ENCODE measurements at places on chromosomes 6 and 20.

- peak within 1 kb of the TSS; percentile 80 for H3K27ac ChIP-seq
- no peaks in the 10 kb centered on the region for H3K27me3 ChIP-seq
- H3K4me3 ChIP-seq = peak within 1 kb of the TSS; percentile 82
- H3K36me3 ChIP-seq = peaks cover 36% of the 10 kb centered on the region
- H3K4me1 ChIP-seq = peaks cover 28% of the 10 kb centered on the region
Measured at GRCh38 chr20:62386383-62387218, at the start of gene RPS21. RPS21 (plus strand) TSS chr20:62387103; CDS start chr20:62387339, 236 bp downstream.

DNA sequence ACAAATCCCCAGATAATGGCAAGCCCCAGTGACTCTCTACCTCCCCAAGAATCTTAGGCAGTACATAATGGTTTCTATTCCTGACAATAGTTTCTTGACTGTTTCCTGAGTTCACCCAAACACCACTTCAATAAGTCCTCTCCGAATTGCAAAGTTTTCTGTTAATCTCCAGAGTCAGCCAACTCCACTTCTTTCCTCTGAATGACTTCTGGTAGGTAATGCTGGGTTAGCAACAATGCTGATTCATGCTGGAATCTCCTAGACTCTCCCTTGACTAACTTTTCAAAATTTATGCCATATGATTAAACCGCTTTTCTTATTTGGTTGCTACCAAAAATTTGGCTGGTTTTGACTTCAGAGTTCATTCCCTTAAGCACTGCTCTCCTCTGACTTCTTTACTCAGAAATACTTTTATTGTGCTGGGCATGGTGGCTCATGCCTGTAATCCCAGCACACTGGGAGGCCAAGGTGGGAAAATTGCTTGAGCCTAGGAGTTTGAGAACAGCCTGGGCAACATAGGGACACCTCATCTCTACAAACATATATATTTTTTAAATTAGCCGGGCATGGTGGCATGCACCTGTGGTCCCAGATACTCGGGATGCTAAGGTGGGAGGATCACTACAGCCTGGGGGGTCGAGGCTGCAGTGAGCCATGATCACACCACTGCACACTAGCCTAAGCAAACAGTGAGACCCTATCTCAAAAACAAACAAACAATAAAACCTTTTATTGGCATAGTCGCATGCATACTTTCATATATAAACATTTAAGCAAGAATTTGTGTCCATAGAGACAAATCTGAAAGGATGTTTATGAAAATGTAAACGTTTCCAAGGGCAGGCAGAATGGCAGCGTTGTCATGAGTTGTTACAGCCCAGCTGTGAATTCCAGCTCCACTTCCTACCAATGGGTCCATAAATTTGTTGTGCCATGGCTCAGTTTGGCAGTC is 249.3 kb upstream of the PLN start:
- no peaks in the 10 kb centered on the region for H3K4me1 ChIP-seq
- no peak for DNase-seq
- no peak overlapping the region for H3K4me3 ChIP-seq
- no peak overlapping the region for H3K27ac ChIP-seq

- peaks cover 32% of the 10 kb centered on the region for H3K4me1 ChIP-seq
- no peak overlapping the region for H3K4me3 ChIP-seq
- no peaks in the 10 kb centered on the region for H3K27me3 ChIP-seq
- H3K27ac ChIP-seq = no peak overlapping the region
- no peaks in the 10 kb centered on the region for H3K36me3 ChIP-seq
Measured at GRCh38 chr6:4808396-4808795, 32.2 kb downstream of the CDYL start.

DNA sequence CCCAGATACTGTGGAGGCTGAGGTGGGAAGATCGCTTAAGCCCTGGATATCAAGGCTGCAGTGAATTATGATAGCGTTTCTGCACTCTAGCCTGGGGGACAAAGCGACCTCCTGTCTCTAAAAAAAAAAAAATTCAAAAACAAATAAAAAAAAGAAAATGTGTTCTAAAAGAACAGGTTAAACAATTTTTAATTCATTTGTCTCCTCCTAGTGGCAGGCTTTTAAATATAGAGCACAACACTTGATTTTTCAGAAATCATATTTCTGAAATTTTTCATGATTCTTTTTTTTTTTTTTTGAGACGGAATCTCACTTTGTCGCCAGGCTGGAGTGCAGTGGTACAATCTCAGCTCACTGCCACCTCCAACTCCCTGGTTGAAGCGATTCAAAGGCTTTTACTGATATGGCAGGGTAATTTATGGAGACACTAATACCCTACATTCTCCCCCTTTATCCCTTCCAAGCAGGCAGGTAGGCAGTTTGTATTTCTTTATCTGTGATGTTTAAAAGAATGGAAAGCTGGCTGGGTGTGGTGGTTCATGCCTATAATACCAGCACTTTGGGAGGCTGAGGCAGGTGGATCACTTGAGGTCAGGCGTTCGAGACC is 8.7 kb upstream of the GTF3C6 start:
- DNase-seq = no peak
- H3K4me3 ChIP-seq = no peak overlapping the region
- peak overlapping the region; percentile 46 for H3K27ac ChIP-seq
- H3K4me1 ChIP-seq = no peaks in the 10 kb centered on the region

- H3K36me3 ChIP-seq = peaks cover 62% of the 10 kb centered on the region
- H3K27me3 ChIP-seq = no peaks in the 10 kb centered on the region
- no peak overlapping the region for H3K27ac ChIP-seq
- no peak overlapping the region for H3K4me3 ChIP-seq
- no peak for DNase-seq
Measured at GRCh38 chr20:41462372-41463161, 95.9 kb upstream of the EMILIN3 start.

- no peaks in the 10 kb centered on the region for H3K4me1 ChIP-seq
- no peak overlapping the region for H3K27ac ChIP-seq
- H3K36me3 ChIP-seq = no peaks in the 10 kb centered on the region
- no peak overlapping the region for H3K4me3 ChIP-seq
- H3K27me3 ChIP-seq = no peaks in the 10 kb centered on the region
- DNase-seq = no peak
Measured at GRCh38 chr6:4964675-4965561, 38.9 kb downstream of the RPP40 start.

DNA sequence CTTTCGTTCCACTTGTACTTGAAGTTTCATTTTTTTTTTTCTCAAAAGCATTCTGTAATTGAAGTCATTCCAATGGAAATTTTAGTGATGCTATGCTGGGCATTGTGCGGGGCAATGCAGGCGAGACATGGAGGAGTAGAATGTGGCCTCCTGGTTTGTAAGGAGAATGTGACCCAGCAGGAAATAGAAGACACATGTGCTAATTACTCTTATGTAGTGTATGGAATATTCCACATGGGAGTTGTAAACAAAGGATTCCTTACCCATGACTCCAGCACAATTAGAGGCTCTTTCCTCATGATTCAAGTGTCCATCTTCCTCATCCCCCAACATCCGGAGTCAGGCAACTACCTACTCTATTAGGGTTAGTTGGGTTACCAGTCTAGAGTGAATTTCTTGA is 14.9 kb upstream of the RFPL4B start:
- H3K27me3 ChIP-seq = no peaks in the 10 kb centered on the region
- no peak for DNase-seq
- H3K4me3 ChIP-seq = no peak overlapping the region
- H3K4me1 ChIP-seq = no peaks in the 10 kb centered on the region
- no peak overlapping the region for H3K27ac ChIP-seq

DNA sequence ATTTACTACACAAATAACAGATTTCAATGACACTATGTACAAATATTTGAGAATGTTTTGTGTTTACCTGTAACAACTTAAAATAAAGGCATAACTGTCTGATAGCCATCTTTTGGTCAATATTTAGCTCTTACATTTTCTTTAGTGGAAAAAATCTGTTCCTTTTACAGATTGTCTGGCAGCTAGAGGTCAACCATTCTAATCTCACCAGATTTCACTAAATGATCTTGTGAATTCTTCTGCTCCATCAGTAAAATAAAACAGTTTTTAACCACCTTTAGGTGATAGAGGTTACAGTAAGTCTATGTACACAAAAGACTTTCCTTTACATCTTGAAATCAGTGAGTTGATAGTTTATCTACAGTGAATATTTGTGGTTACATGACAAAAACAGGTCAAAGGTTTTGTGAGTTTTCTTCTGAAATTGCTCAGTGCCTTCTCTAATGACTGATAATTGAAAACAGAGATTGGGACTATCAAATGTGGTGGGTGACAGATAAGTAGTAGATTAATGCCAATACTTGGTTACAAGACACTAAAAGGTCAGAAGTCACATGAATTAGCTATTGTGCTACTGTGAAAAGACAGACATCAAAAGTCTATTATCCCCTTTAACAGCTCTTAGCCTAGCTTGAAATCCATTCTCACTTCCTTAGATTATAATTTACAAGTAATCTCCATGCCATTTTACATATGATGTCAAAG is 47.4 kb downstream of the BMP5 start:
- H3K4me1 ChIP-seq = no peaks in the 10 kb centered on the region
- H3K36me3 ChIP-seq = no peaks in the 10 kb centered on the region
- no peak for DNase-seq
- H3K27ac ChIP-seq = no peak overlapping the region
- no peak overlapping the region for H3K4me3 ChIP-seq

GRCh38 chr6:42224222-42225028 is 6.8 kb upstream of the MRPS10 start:
- no peaks in the 10 kb centered on the region for H3K36me3 ChIP-seq
- H3K27ac ChIP-seq = no peak overlapping the region
- no peak overlapping the region for H3K4me3 ChIP-seq

DNA sequence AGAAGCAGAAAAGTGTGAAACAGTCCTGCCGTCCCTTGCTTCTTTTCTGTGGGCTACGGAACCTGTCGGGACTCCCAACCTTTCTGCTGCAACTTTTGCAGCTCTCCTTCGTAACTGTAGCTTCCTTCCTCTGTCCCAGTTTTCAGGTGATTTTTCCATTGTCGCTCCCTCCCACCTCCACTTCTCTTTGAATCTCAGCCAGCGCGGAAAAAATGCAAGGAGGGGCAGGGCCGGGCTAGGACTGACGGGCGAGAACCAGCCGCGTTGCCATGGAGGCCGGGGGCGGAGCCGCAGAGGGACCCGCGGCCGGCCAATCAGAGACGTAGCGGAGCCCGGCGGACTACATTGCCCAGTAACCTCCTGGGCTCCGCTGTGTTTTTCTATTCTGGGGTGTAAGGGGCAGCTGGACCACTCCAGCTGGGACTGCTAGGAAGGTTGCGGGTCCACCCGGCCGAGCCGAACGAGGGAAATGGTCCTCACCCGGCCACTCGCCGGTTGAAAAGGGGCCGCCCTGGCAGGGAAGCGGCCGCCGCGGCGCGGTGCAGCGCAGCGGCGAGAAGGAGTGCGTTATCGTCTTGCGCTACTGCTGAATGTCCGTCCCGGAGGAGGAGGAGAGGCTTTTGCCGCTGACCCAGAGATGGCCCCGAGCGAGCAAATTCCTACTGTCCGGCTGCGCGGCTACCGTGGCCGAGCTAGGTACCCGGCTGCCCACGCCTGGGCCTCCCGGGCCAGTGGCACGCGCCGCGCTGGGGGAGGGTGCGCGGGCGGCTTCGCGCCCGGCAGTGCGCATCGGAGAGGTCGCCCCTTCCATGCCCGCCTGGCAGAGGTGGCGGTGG is at the start of the genes CYP39A1 and SLC25A27:
Gene CYP39A1 (minus strand): TSS at position 216 of the 836 bp plus-strand sequence. CDS start 236 bp downstream, outside the sequence.
Gene SLC25A27 (plus strand): TSS at position 373 of the 836 bp plus-strand sequence. CDS start 218 bp downstream, at position 591.
- DNase-seq = peak; percentile 88
- peaks cover 32% of the 10 kb centered on the region for H3K4me1 ChIP-seq
- H3K27ac ChIP-seq = peak within 1 kb of the TSS; percentile 77
- no peaks in the 10 kb centered on the region for H3K27me3 ChIP-seq

GRCh38 chr6:138830248-138830647 is 34.4 kb downstream of the ECT2L start:
- no peak overlapping the region for H3K4me3 ChIP-seq
- H3K4me1 ChIP-seq = no peaks in the 10 kb centered on the region
- no peaks in the 10 kb centered on the region for H3K27me3 ChIP-seq
- no peak for DNase-seq
- H3K27ac ChIP-seq = no peak overlapping the region

- DNase-seq = no peak
- no peaks in the 10 kb centered on the region for H3K27me3 ChIP-seq
- no peak overlapping the region for H3K27ac ChIP-seq
- no peak overlapping the region for H3K4me3 ChIP-seq
Measured at GRCh38 chr20:53786445-53787267, 193.0 kb upstream of the ZNF217 start.

DNA sequence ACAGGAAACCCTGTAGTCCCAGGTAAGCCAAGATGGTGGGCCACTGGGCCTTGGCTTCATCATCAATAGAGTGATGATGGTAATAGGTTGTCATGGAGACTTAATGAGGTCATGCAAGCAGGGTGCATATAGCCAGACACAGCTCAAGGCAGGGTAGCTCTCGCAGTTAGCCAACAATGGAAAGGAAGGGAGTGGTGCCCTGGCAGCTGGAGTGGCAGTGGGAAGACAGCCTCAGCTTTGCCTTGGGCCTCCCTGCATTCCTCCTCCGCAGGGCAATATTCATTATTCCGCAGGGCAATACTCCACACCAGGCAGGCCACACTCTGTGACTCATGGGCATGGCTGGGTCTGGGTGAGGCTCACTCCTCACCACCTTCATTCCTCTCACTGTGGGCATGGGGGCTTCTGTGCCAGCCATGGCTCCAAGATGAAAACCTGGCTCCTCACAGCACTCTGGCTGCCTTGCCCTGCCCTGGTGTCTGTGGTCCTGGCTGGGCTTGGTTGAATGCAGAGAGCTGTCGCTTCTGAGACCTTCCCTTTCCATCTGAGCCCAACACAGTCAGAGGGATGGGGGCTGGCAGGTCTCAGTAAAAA is 163.1 kb upstream of the PMEPA1 start:
- no peak overlapping the region for H3K27ac ChIP-seq
- no peak for DNase-seq
- H3K4me1 ChIP-seq = no peaks in the 10 kb centered on the region
- H3K4me3 ChIP-seq = no peak overlapping the region
- H3K27me3 ChIP-seq = no peaks in the 10 kb centered on the region

GRCh38 chr6:145278163-145278807 is 457.0 kb downstream of the EPM2A start:
- no peaks in the 10 kb centered on the region for H3K4me1 ChIP-seq
- H3K4me3 ChIP-seq = no peak overlapping the region
- no peaks in the 10 kb centered on the region for H3K27me3 ChIP-seq
- H3K36me3 ChIP-seq = no peaks in the 10 kb centered on the region
- no peak for DNase-seq

GRCh38 chr6:159809149-159809548 is 9.1 kb downstream of the PNLDC1 start:
- DNase-seq = no peak
- H3K36me3 ChIP-seq = no peaks in the 10 kb centered on the region
- no peak overlapping the region for H3K27ac ChIP-seq
- no peaks in the 10 kb centered on the region for H3K27me3 ChIP-seq

GRCh38 chr6:111087871-111088667 is 766 bp downstream of the SLC16A10 start:
- H3K4me1 ChIP-seq = no peaks in the 10 kb centered on the region
- H3K4me3 ChIP-seq = peak overlapping the region; percentile 54
- no peak for DNase-seq
- no peak overlapping the region for H3K27ac ChIP-seq

GRCh38 chr20:41895241-41896032 is 277.3 kb upstream of the CHD6 start:
- no peaks in the 10 kb centered on the region for H3K27me3 ChIP-seq
- DNase-seq = no peak
- H3K4me3 ChIP-seq = no peak overlapping the region
- H3K4me1 ChIP-seq = no peaks in the 10 kb centered on the region
- H3K27ac ChIP-seq = no peak overlapping the region

GRCh38 chr6:66556936-66557335 is 849.9 kb upstream of the EYS start:
- H3K27ac ChIP-seq = no peak overlapping the region
- H3K4me3 ChIP-seq = no peak overlapping the region
- H3K27me3 ChIP-seq = no peaks in the 10 kb centered on the region
- no peaks in the 10 kb centered on the region for H3K4me1 ChIP-seq
